ENCODE measurements at places on chromosomes 7 and 10.

DNA sequence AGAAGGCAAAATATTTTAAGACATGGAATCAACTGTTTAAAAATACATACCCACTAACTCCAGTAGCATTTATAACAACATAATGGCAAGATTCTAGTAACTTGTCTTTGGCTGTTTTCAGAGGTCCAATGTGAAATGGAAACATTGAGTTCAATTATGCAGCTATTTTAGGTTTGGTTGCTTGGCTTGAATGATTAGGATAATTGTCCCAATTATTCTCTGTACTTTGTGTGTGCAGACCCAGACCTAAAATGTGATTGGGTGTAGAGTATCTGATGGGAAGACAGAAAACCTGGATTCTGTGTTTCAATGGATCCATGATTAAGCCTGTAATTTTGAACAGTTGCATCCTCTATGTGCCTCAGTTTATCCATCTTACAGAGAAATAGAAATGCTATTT is 392.7 kb upstream of the NFE2L3 start:
- no peak for DNase-seq

DNA sequence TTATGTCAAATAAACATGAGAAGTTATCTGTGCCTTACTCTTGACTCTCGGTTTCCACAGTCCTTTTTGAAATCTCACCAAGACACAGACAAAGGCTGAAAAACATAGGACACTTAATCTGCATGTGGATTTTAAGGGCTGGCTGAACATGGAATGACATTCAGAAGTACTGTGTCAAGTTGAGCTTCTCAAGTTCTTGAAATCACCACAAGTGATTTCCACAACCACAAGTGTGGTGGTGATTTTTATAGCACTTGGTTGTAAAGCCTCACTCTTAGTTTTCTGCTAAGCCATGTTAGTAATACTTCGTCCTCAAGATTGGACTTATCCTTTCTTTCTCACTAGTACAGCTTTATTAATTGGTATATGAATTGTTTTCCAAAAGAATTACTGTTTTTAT is 29.6 kb downstream of the FOXP2 start:
- no peak for DNase-seq

- no peak for DNase-seq
These were observed 53.6 kb downstream of the KAT6B start for GRCh38 chr10:74880041-74880440.

GRCh38 chr7:127903892-127904669 is 127.2 kb downstream of the LRRC4 start:
- DNase-seq, result no peak

DNA sequence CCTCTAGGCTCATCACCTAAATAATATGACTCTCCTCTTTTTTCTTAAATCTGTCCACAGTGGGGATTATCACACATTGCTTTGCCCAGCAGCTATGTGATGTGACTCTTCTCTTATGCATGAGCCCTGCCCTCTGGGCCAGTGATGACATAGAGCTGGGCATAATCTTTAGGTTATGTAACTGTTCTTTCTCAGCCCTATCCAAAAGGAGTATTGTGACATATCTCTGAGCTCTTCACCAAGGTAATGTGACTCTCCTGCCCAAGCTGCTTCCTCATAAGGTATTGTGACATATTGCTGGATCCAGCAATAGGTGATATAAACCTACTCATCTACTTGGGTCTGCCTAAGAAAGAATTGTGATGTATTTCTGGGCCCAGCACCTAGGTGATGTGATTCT is 37.7 kb upstream of the ZNF107 start:
- no peak for DNase-seq

GRCh38 chr10:28463141-28463540 is 69.8 kb upstream of the WAC start:
- no peak for DNase-seq

Data from hematopoietic multipotent progenitor cell treated with erythropoietin and hydrocortisone succinate and interleukin-3 and kit ligand, for 8 days (in vitro differentiated cells).